ENCODE measurements at places on chromosomes 12 and 14. TPM values are rescaled to one million over a fixed set of nuclear protein-coding genes. Genes with fewer than 3 reads are reported as not detected.

GRCh38 chr14:73667854-73668253 lies 23.1 kb downstream of the DNAL1 start:
- no peak for DNase-seq

GRCh38 chr12:60266381-60266852 lies 670.6 kb downstream of the SLC16A7 start:
- no peak for DNase-seq

DNA sequence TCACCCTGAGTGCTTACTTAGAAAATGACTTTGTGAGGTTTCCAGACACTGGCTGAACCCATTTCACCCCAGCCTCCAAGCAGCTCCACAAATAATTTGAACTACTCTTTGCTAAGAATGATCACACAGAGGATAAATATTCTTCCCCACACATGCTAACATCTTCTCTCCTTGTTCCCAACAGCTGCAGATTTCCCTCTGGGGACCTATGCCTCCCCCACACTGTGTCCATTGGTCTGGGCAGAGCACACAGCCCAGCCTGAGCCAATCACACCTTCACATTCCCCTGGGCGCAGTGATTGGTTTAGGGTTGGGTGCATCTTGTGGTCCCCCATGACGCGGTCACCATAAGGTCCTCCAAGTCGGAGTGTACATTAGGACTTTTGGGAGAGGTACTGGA lies 6.9 kb downstream of the SDR9C7 start:
- no peak for DNase-seq

- DNase-seq, result no peak
Measured at GRCh38 chr14:61146899-61147298, 134.2 kb downstream of the TMEM30B start.

DNA sequence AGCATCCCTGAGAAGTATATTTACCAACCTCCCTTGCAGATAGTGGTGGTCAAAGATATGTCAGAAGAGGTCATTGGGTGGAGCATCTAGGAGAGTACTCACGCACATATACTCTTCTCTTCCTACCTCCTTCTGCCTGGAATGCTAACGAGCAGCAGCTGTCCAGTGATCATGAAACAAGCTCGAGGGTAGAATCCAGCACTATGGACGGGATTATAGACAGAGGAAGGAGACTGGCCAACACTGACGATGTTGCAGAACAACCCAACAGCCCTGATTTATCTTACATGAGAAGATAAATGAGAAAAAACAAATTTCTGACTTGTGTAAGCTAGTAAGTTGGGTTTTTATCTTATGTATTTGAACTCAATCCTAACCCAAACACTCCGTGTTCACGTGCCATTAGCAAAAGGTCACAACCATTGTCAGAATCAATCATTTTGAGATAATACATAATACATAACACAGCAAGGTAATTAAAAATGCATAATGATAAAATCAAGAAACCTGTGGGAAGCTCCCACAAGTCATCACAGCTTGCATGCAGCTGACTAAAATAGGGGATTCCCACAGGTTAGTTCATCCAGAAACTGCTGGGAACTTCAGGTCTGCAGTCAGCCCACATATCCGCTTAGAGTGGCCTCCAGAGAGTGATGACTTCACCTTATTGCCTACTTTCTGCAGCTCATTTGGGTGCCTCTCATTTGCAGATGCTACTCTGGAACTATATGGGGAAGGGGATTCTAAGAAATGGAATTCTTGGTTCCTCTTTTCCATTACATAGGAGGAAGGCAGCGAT lies 36.3 kb upstream of the STK38L start:
- DNase-seq, result no peak

DNA sequence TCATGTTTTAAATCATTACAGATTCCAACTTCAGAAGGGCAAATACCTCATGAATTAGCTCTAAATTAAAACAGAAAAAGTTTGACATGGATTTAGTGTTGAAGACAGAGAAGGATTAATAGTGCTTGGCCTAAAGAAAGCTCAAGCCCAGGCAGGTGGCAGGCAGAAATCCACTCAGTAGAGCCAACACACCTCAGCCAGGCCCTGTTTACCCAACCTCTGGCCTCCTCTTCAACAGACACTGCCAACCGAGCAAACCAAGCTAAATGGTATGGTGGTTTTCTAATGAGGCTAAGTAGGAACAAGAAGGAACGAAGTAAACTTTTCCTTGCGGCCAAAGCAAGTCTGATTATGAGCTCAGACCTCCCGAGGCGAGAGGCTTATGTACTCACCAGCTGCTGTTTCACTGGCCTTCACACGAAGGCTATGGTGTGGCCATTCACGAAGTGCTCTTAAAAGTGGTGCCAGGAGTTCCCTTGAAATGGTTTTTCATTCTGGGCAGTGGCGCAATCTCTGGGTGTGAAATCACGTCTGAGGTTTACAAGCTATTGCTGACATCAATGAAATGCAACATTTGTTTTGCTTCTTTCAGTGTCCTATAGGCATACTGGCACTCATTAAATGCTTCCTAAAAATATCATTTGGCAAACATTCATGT lies 124.1 kb upstream of the LGR5 start:
- no peak for DNase-seq

- DNase-seq, result no peak
Measured at GRCh38 chr14:62711351-62712023, 333.8 kb downstream of the KCNH5 start.

GRCh38 chr14:68842298-68842697 lies 49.4 kb upstream of the ZFP36L1 start:
- no peak for DNase-seq

DNA sequence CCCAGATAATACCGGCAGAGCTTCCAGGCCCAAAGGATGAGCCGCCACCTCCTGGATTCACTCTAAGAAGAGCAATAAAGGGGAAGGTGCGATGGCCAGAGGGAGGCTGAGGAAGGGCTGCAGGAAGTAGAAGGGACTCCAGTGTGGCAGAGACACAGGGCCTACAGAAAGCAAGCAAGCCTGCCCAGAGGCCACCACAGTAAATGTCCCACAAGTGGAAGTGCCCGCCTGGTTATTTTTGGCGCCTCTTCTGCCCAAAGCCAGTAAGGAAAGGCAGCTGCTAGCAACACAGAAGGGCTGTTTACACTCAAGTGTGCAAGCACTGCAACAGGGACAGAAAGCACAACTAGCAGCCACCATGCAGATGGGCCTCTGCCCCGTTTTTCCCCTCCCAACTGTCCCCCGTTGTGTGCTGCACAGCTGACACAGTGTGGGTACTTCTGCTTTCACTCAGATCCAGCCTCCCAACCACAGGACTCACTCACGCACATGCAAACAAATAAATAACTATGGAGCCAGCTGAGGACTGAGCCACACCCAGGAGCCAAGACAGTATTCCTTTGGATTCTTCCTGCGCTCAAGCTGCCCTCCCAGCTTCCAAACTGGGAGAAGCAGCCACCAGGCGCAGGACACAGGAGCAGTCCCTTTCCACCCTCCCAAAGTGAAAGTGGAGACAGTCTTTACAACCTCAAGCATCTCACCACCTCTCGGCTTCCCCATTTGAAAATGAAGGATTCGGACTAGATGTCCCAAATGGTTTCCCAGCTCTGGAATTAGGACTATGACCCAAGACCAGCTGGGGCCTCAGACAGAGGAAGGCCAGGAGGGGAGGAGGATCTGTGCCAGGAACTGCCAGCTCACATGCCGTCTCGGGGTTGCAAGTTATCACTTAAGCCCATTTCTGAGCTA lies 40.0 kb upstream of the PNMA1 start:
- peak; percentile 41 for DNase-seq

- no peak for DNase-seq
Measured at GRCh38 chr14:104919993-104920315, 4.7 kb upstream of the PLD4 start.

DNA sequence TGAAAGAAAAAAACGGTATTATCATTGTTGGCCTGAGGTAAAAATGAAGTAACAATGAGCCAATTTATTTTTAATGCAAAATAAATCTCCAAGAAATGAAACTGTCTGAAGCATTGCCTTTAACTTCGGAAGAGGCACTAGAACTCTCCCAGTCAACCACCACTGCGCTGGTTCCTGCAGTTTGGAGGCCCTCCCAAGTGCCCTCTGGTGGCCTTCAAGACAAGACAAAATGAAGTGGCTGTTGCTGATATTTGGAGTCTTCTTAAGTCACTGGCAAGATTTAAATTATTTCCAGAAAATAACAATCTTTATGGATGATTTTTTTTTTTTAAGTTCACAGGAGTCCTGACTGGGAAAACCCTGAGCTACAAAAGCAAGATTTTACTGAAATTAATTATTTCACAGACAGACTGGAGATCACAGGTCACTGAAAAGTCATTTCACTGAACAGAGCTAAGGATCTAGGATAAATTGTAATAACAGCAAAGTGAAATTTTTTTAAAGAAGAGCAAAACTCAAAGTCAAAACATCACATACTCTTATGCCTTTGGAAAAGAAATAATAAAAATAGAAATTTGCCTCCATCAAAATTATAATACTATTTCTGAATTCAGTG lies 58.2 kb downstream of the DICER1 start:
- DNase-seq, result peak; percentile 57

- DNase-seq, result no peak
Measured at GRCh38 chr12:89472508-89472907, 52.1 kb downstream of the GALNT4 start.

DNA sequence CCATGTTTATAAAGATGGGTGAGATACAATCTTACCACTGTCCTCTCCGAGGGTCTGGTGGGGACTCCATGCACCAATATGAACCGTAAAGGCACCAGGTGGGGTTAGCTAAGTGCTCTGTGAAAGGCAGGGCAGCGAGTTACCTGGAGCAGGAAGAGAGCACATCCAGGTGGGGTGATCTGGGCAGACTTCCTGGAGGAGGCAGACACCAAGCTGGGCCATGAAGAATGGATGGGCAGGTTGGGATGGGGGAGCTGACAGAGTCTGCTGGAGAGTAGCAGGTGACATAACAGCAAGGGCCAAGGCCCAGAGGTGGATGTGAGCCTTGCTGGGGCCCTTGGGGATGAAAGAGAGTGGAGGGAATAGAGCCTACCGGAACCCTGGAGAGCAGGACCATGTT lies 45.9 kb downstream of the RIN3 start:
- no peak for DNase-seq

- DNase-seq, result no peak
Measured at GRCh38 chr14:63134801-63135200, 69.4 kb upstream of the RHOJ start.

SLC6A12 gene
- 1.1 TPM for total RNA-seq

FAM90A1 gene
- total RNA-seq, result 0.16 TPM

VSX2 gene
- total RNA-seq, result not detected

DDN gene
- 0.86 TPM for total RNA-seq

MMP17 gene
- total RNA-seq, result 1.3 TPM

Data from heart right ventricle (tissue), 16 donors.